ENCODE measurements at places on chromosomes 12 and 14. TPM values are rescaled to one million over a fixed set of nuclear protein-coding genes. Genes with fewer than 3 reads are reported as not detected.

The INHBC gene
- total RNA-seq, result not detected

The TMEM119 gene
- total RNA-seq, result not detected

The FGD6 gene
- 0.99 TPM for total RNA-seq

The FGF6 gene
- not detected for total RNA-seq

The FAIM2 gene
- 1.0 TPM for total RNA-seq

The PRR4 gene
- total RNA-seq, result 1.0 TPM

The ADAM21 gene
- 0.15 TPM for total RNA-seq

The ALKBH1 gene
- total RNA-seq, result 19.7 TPM

The CLEC9A gene
- not detected for total RNA-seq

The ING4 gene
- total RNA-seq, result 10.8 TPM

The DACT1 gene
- total RNA-seq, result 0.48 TPM

The DNAI7 gene
- total RNA-seq, result not detected

The TMEM120B gene
- total RNA-seq, result 17.3 TPM

The CFAP54 gene
- 0.40 TPM for total RNA-seq

The CMKLR1 gene
- total RNA-seq, result not detected

The SRSF5 gene
- total RNA-seq, result 255 TPM

The SLC5A8 gene
- total RNA-seq, result not detected

The ADCY6 gene
- 0.25 TPM for total RNA-seq

The DDN gene
- 1.2 TPM for total RNA-seq
